ENCODE measurements at places on chromosomes 7 and 10.

DNA sequence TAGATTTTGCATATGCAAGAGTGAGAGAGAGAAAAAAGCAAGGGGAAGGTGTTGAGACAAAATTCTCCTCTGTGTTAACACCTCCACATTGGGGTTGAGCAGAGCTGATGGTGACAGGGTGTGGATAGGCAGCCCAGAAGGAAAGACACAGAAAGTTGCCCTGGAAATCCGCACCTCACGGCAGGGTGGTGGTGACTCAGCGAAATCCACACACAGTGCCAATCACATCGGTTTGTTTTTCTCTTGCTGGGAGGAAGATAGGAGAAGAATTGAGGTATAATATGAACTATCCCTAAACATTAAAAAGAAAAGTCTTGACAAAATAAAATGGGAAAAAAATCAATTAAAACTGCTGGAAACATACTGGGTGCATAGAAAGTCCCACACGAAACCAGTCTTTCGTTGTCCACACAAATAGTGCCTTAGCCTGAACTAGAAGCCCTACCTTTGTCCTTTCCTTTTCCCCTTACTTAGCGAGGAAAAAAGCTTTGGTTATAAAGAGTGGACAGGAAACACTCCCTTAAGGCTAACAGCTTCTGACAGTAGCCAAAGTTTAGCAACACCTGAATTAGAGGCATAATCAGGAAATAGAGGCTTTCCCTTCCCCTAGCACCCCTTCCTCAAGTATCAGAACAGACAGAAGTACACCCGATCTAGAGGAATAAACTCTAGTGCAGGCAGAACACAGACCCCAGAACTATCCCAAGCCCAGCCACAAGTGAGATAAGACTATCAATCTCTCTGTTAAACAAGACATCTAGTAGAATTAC, 39.2 kb upstream of the DNAJC1 start:
- DNase-seq = no peak

DNA sequence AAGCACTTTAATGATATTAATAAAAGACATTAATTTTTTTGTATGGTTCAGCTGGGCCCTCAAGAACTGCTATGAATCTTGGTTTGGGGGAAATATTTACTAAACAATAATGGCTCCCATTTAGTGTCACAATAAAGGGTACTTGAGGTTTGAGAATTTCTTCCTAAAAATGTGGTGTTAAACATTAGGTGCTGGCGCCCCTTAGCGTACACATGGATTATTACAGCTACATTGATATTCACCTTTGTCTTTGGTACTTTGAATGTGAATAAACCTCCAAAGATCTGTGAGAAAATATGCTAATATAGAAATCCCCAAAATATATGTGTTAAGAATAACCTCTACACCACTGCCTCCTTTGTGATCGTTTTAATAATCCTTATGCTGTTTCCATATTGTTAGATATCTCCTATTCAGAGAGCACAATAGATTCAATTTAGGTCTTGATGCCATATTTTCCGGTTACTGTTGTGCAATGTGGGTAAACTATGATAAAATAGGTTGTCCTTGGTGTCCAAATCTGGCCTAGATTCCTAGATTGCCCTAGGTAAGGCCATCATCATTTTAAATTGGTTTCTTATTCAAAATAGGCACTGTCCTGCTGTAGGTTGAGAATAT, 161.8 kb upstream of the CACNA2D1 start:
- DNase-seq = peak; percentile 42

DNA sequence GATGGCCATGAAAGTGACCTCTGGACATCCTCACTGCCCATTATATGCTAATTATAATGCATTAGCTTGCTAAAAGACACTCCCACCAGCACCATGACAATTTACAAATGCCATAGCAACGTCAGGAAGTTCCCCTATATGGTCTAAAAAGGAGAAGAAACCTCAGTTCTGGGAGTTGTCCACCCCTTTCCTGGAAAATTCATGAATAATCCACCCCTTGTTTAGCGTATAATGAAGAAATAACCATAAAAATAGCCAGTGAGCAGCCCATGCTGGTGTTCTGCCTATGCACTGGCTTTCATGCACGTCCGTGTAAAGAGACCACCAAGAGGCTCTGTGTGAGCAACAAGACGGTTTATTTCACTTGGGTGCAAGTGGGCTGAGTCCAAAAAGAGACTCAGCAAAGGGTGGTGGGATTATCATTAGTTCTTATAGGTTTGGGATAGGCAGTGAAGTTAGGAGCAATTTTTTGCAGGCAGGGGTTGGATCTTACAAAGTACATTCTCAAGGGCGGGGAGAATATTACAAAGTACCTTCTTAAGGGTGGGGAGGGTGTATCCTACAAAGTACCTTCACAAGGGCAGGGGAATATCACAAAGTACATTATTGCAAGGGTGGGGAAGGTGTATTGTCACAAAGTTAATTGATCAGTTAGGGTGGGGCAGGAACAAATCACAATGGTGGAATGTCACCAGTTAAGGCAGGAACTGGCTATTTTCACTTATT, 45.6 kb downstream of the LBX1 start:
- DNase-seq = no peak

GRCh38 chr7:36430881-36431280, 41.2 kb downstream of the ANLN start:
- DNase-seq = no peak

- DNase-seq = peak; percentile 39
Observed at GRCh38 chr7:148503900-148504487, 86.6 kb upstream of the C7orf33 start.

DNA sequence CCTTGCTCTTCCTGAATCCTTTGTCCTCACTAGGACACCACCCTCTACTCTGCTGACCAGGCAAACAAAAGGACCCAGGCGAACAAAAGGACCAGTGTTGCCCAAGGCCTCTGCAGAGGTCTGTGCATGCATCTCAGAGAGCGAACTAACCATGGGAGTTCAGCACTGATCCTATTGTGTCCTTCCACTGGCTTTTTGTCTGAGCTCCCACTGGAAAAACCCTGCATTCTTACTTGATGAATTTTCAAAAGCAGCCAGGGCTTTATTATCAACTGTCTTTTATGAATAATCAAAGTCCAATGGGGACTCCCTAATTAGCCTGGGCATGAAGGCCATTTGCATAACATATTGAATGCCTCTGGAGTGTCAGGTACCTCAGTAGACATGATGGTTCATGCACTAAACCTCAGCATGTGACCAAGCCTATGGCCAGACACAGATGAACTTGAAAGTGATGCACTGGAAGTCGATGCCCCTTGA, 140.6 kb downstream of the KCNMA1 start:
- peak; percentile 53 for DNase-seq

DNA sequence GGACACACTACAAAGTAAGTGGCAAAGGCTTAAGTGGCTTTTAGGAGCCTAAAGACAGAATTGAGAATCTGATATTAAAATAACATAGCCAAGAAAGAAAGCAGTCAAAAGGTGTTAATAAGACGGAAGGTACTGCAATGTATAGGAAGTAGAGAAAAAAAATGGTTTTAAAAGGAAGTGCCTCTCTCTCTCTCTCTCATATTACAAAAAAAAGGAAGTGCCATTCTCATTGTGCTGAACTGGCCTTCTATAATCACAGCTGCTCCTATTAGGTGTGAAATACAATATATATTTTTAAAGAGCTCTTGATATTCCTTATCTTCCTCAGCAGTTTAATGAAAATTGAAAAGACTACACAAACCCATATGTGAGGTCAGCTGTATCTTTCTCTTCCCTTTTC, 199.4 kb upstream of the NPVF start:
- DNase-seq = no peak

- DNase-seq = peak; percentile 7
Observed at GRCh38 chr7:13042605-13043236, 355.3 kb downstream of the ARL4A start.

- no peak for DNase-seq
Observed at GRCh38 chr7:100744605-100745004, 11.2 kb downstream of the ZAN start.

DNA sequence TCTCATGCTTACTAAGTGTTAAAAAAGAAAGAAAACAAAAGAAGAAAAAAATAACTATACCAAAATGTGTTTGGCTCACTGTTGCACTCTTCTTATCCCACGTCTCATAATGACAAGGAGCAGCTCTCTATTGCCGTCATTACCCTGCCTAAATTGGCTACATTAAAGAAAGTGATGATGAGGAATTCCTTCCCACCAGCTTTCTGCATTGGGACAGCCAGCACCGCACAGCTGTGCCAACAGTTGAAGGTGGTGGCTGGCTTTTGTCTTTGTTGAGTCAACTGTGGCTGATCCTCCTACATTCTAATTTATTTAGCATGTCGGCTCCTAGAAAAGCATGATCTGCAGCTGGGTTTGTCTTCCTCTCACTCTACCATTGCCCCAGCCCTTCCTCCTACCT, 751.8 kb downstream of the KCNMA1 start:
- DNase-seq = no peak

- no peak for DNase-seq
Observed at GRCh38 chr7:110131344-110131743, 959.6 kb upstream of the LRRN3 start.

- no peak for DNase-seq
Observed at GRCh38 chr10:35723059-35723458, 81.0 kb upstream of the FZD8 start.

DNA sequence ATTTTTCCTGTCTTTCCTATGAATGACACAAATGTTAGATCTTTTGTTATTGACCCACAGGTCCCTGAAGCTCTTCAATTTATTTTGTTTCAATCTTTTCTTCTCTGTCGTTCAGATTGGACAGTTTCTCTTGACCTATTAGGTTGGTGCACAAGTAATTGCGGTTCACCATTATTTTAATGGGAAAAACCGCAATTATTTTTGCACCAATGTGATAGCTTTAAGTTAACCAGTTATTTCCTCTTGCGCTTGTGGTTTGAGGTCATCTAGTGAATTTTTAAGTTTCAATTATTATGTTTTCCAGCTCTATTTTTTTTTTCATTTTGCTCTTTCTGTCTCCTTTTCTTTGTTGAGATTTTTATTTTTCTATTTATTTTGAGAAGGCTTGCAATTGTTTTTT, 399.2 kb downstream of the INHBA start:
- DNase-seq = no peak

DNA sequence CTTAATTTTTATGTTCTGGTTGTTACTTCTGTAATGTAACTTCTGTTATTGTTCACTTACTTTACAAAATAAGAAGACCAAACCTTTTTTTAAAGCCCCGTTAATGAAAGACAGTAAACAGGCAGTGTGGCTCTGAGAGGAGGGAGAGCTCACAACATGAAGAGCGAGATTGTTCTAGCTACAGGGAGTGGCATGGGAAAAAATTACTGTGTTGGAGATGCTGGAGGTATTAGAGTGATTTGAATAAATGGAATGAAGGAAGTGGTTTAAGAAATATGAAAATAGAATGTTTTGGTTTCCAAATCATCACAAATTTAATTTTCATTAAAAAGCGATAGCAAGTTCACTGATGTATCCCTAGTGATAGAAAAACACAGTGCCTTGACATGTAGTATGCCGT, 31.8 kb downstream of the REEP3 start:
- peak; percentile 86 for DNase-seq

GRCh38 chr10:11684717-11685645, 57.2 kb upstream of the ECHDC3 start:
- DNase-seq = peak; percentile 92

DNA sequence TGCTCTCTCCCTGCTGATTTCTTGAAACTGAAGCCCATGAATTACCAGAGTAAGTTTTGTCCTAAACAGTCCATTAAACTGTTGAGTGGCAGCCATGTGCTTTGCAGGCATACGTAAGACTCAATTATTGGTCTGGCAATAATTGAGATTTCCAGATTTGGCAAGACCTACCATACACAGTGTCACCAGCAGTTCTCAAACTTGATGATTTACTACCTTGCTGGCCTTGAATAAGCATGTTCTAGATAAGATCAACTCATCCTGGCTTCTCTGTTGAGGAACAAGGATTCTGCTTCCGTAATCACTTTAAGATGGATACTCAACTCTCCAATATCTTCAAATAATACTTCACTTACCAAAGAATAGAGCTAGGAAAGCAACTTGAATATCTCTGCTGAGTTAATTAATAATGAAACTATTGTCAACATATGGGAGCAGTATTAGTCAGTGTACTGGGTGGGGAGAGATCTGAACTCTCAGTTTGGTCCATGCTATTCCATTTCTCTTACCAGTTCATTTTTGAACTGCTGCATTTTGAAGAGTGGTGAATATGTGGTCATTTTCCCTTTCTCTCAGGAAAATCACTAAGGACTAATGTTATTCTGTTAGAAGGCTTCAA, 181.4 kb downstream of the IPMK start:
- DNase-seq = no peak

GRCh38 chr10:122509323-122509722, 48.0 kb downstream of the HTRA1 start:
- no peak for DNase-seq

DNA sequence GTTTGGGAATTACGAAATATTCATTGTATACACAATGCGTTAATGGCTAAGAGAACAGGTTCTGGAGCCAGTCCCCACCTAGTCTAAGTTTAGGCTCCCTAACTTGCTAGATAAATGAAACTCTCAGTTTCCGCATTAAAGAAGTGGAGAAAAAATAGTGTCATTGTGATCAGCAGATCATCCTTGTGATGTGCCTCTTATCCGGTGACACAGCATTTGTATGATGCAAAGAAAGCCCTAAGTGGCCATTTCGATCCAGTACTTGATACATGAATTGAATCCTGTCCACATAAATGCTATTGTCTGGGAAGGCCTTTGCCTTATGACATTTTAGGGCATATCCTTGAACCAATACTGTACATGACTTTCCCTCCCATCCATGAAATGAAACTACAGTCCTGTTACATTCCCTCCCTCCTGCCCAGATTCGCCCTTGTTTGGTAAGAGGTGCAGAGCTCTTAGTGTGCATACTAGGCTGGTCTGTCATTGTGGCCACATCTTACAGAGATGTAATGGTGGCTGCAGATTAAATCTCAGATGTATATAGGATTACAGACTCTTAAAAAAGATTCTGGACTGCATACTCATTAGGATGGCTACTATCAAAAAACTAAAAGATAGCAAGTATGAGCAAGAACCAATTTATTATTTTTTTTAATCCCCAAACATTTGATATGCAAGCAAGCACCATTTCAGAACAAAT, 80.9 kb downstream of the LRRC4 start:
- DNase-seq = peak; percentile 24

DNA sequence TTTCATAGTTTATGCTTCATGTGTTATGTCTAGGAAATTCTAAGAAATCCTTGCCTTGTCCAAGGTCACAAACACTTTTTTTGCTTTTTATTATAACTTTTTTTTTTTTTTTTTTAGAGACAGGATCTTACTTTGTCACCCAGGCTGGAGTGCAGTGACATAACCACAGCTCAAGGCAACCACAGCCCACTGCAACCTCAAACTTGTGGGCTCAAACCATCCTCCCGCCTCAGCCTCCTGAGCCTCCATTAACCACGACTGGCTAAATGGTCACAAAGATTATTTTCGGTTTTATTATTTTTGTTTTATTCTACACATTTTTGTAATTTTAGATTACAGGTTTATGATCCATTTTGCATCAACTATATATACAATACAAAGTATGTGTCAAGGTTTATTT, 7.1 kb upstream of the FAM204A start:
- no peak for DNase-seq

GRCh38 chr10:53744746-53745145, 972.2 kb upstream of the MBL2 start:
- no peak for DNase-seq

Data from EH (cell line).